CD8-positive, alpha-beta memory T cell (primary cell): ENCODE measurements at places on chromosomes 3 and 15. TPM values are rescaled to one million over a fixed set of nuclear protein-coding genes. Genes with fewer than 3 reads are reported as not detected.
A peak's percentile ranks its signal among the peaks of the same experiment; 100 is the strongest.

MUC13 gene
- total RNA-seq = not detected

APOD gene
- not detected for total RNA-seq

CPNE4 gene
- total RNA-seq = not detected

NIPA2 gene
- 112 TPM for total RNA-seq

PRICKLE2 gene
- not detected for total RNA-seq

EXOSC7 gene
- total RNA-seq = 89.6 TPM

GOLGA6L7 gene
- not detected for total RNA-seq

C15orf62 gene
- 0.44 TPM for total RNA-seq

CCNB2 gene
- total RNA-seq = 30.3 TPM

PFN2 gene
- total RNA-seq = 3.4 TPM

DNA sequence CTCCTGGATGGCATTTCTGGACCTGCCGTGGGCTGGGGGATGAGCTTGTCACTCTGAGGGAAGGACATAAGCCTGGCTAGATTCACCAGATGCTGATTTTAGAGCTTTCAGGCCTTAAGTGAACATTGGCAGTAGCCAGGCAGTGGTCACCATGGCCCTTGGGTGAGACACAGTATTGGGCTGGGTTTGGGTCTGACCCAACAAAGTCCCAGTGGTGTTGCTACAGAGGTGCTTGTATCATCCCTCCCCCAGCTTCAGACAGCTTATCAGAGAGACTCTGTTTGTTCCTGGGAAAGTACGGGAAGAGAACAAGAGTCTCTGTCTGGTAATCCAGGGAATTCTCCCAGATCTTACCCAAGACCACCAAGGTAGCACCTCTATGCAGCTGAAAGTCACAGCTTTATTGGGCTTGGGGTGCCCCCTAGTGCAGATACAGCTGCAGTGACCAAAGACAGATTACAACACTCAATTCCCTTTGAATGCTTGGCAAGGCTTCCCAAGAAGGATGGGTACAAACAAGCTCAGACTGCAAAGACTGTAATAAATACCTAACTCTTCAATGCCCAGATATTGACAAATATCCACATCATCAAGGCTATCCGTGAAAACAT is 9.8 kb upstream of the RUVBL1 start:
- peak; percentile 66 for DNase-seq

- no peak for DNase-seq
Measured at GRCh38 chr15:65631503-65631902, 9.8 kb downstream of the SLC24A1 start.

DNA sequence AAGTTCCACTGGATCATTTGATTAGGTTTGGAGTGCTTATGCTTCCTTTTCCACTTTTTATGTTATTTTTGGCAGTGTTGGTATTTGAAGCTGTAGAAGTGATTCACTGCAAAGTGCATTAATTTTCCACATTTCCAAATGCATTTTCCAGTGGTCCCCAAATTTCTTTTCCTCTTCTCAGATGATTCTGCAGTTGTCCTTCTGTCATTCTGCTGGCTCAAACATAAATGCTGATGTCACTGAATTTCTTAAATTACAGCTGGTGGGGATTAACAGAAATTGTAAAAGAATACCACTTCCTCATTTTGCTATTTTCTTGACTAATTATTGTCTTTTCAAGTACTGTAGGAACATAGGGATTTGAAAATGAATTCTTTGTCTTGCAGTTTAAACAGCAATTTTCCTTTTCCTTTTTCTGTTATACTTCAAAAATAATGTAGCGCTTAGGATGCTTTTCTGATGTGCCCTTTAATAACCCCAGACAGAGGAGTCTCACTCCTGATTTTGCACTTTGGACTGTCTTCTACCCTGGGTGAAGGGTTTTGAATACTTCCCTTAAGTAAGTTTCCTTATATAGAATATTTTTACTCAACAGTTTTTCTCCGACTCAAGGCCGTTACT is 25.0 kb downstream of the MITF start:
- DNase-seq = no peak

GRCh38 chr15:51816611-51817010 is 12.8 kb upstream of the TMOD3 start:
- DNase-seq = no peak

- no peak for DNase-seq
Measured at GRCh38 chr3:114417675-114418074, 123.8 kb downstream of the TIGIT start.

GRCh38 chr3:87873136-87873535 is 185.7 kb downstream of the CGGBP1 start:
- no peak for DNase-seq

DNA sequence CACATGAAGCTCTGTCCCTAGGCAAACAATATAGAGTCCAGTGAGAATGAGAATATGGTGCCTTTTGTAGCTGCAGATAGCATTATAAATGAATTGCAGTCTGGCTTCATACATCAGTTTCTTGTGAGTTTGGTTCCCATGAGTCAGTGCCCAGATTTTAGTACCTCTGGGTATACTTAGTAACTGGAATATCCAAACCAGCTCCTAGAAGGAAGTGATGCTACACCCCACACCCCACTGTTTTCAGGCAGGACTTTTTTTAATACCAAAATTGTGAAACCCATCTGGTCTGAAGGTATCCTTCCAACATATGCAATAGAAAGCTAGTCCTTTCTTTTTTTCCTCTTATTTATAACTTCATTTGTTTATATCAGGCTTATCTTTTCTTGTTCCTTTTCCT is 42.1 kb upstream of the FOXP1 start:
- DNase-seq = no peak

DNA sequence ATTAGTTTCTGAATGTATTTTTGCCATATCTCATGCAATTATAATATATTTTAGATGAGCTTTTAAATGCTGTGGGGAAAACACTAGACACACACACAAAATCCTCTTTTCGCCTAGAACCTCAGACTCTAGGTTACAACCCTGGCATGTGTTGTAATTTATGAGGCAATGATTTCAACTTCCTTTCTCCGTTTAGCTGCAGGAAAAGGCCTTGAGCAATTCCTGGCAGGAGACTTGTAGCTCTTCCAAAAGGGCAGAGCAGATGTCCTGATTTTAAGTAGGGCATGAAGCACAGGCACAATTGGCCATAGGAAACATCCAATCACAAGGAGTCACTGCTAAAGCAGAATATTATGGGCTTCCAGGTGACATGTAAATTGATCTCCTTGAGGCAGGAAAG is 82.0 kb downstream of the GPR156 start:
- DNase-seq = no peak

DNA sequence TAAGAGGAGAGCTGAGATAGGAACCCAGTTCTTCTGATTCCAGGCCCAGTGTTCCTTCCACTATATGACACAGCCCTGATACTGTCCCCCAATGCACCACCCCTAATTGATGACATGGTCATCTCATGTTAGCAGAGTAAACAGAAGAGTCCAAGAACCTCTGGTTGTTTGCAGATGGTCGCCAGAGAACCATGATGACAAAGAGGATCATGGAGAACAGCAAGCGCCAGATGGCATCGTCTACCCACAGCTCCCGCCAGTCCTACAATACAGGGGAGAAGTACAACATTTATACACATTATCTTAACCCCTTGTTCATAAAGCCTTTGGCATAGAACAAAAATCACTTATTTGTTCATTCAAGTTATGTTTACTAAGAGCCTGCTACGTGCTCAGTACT is 18.5 kb upstream of the VPS39 start:
- no peak for DNase-seq

- DNase-seq = no peak
Measured at GRCh38 chr15:86611417-86612040, 531.9 kb downstream of the AGBL1 start.

DNA sequence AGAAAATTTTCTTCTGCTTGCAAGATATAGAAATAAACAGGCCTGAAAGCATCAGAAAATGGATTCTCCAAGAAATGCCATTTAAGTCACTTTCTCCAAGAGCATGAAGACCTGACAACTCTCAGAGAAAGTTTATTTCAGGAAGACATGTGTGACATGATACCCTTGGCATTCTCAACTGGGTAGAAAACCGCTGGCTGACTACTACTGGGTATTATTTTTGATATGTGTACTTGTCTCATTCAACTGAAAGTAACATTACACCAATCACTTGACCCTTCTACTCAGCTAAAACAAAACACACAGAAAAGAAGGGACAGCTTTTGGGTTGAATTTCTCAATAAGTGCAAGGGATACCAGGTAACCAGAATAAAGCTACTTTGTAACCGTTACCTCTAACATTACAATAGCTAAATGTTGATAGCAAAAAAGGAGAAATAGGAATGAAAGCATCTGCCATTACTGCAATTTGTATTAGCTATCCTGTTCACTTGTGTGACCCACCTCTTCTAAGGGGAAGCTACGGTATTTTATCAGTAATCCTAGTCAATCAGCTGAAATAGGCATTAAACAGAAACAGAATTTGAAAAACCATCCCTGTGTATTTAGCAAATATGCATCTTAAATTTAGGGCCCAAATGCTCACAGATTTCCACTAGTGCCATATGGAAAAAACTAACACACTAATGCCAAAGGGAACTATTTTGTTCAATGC is 7.3 kb downstream of the TRA2B start:
- DNase-seq = no peak

DNA sequence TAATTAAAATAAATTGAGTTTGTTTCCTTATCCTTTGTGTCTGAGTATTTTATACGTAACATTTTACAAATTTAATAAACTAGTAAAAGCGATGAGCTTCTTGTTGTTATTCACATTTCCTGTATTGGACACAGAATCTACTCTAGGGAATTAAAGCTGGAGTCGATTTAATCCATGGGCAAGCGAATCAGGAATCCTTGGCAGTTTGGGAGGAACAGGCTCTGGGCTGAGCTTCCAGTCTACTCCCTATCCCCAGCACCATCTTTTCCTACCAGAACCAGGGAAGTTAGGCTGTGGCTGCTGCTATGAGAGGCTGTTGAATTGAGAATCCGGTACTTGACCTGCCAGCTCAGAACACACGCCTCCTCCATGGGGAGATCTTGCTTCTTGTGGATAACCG is 437.3 kb upstream of the TPM1 start:
- DNase-seq = no peak

GRCh38 chr3:177430653-177431052 is 233.4 kb upstream of the TBL1XR1 start:
- DNase-seq = no peak

GRCh38 chr3:57956119-57956832 is 51.9 kb upstream of the FLNB start:
- no peak for DNase-seq

GRCh38 chr3:187291001-187291511 is 481 bp downstream of the MASP1 start:
- DNase-seq = no peak

- DNase-seq = no peak
Measured at GRCh38 chr3:140754936-140755335, 77.1 kb downstream of the TRIM42 start.

DNA sequence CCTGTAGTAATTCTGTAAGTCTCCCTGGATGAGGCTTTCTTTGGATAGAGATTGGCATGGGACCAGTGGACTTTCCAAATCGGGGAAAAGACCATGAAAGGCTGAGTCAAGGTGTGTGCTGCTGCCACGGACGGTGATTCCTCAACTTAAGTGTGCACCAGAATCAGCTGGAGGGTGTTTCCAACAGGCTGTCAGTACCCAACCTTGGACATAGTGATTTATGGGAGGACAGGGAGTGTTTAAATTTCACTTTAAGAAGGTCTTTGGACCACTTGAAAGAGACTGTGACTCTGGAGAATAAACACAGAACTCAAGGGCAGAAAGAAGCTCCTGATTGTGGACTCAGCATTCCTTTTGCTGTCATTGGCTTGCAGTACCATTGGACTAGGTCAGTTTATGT is 20.4 kb upstream of the CHST2 start:
- no peak for DNase-seq

GRCh38 chr3:113128386-113129015 is 82.9 kb upstream of the BOC start:
- no peak for DNase-seq

GRCh38 chr3:101810022-101810418 is 31.0 kb downstream of the NXPE3 start:
- no peak for DNase-seq

GRCh38 chr3:167684388-167684993 is 30.7 kb upstream of the WDR49 start:
- peak; percentile 30 for DNase-seq

DNA sequence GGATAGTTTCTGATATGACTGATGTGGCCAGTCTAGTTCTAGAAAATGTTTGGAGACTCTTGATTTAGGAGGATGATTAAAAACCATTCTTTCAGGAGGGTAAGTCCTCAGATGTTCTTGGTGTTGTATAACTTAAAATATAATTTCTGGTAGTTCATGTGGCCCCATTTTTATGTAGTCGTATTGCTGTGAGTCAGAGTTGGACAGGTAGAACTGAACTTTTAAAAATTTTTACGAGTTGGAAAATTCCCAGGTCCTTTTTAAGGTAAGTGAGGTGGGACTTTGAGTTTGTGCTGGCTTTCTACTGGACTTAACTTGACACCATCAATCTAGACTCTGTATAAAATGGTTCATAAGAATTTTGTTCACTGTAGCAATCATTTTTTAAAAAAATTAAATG is 92.3 kb downstream of the TCF12 start:
- no peak for DNase-seq

- no peak for DNase-seq
Measured at GRCh38 chr3:105813710-105814109, 55.1 kb downstream of the CBLB start.

DNA sequence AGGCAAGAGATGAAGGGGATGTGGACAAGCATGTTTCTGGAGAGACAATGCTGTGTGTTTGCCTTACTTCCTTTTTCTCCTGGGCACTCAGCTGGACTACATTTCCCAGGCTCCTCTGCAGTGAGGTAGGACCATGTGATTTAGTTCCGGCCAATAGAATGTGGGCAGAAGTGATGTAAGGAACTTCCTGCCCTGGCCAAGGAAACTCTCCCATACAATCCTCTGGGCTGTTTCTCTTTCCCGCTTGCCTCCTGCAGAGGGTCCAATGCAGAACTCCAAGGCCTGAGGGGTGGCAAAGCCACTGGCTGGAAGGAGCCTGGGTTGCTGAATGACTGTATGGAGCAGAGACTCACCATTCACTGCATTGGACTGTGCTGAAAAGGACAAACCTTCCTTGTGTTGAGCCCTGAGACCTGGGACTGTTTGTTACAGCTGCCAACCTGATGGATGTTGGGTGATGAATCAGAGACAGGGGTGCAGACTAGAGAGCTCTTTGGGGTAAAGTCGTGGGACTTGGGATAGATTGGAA is 82.7 kb upstream of the SLC6A6 start:
- no peak for DNase-seq

- DNase-seq = no peak
Measured at GRCh38 chr15:70558406-70559264, 204.7 kb downstream of the UACA start.

DNA sequence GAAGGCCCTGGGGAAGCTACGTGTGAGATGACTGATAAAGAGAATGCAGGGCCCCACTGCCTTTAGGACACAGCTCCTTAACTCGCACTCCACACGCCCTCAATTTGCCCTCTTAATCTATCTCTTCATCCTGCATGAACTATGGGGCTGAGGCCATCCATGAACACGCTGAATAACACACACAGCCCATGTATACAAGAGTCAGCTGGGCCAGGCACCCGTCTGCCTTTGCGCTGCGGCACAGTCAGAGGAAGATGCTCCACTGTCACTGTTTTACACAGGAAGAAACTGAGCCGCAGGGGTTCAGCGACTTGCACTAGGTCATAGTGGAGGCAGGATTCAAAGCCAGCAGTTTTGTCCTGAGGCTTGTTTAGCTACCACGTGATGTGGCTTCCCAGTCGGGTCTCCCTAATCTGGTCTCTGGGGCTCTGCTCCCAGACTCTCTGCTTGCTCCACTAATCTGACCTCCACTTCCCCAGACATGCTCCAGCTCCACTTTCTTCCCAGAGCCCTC is 43.9 kb downstream of the TLE3 start:
- DNase-seq = no peak
